ENCODE measurements at places on chromosomes 13 and 19. TPM values are rescaled to one million over a fixed set of nuclear protein-coding genes. Genes with fewer than 3 reads are reported as not detected.
A peak's percentile ranks its signal among the peaks of the same experiment; 100 is the strongest.

Gene OLFM4
- total RNA-seq, result not detected

Gene CGB8
- total RNA-seq, result not detected

Gene TMEM161A
- total RNA-seq, result 58.0 TPM

DNA sequence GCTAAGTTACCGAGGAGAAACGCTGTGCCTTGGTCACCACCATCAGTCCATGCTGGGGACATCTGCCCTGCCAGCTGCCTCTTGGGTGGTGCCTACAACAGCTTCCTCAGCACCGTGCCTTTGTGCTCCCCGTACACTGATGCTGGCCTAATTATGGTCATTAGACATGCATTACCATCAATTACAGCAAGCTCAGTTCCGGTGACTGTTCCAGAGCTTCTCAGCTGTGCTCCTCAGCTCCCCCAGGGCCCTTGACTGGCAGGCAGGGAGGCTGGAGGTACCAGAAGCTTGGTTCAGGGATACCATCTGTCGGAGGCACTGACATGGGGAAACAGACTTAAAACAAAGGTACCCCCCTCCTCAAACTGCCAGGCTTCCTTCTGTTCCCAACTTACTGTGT, 40.2 kb downstream of the CILP2 start:
- no peak for DNase-seq

DNA sequence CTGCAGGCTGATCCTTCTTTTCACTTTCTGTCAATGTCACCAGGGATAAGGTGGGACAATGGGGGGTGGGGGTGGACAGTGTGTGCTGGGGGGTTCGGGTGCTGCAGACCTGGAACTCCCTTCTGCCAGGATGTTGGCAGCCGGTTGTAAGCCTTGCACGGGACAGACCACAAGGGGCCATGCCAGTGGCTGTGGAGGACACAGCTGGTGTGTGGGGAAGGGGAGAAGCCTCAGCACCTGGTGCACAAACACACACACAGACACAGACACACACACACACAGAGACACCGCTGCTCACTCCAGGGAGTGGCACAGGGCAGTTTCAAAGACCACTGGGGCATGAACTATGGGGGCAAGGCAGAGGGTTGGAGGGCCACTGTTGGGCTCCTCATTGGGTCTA, 3.6 kb downstream of the F2RL3 start:
- no peak for DNase-seq

GRCh38 chr19:8004723-8005513, 523 bp downstream of the ELAVL1 start:
- no peak for DNase-seq

- DNase-seq, result no peak
Measured at GRCh38 chr13:89822467-89822866, 1525.0 kb upstream of the MIR17HG start.

DNA sequence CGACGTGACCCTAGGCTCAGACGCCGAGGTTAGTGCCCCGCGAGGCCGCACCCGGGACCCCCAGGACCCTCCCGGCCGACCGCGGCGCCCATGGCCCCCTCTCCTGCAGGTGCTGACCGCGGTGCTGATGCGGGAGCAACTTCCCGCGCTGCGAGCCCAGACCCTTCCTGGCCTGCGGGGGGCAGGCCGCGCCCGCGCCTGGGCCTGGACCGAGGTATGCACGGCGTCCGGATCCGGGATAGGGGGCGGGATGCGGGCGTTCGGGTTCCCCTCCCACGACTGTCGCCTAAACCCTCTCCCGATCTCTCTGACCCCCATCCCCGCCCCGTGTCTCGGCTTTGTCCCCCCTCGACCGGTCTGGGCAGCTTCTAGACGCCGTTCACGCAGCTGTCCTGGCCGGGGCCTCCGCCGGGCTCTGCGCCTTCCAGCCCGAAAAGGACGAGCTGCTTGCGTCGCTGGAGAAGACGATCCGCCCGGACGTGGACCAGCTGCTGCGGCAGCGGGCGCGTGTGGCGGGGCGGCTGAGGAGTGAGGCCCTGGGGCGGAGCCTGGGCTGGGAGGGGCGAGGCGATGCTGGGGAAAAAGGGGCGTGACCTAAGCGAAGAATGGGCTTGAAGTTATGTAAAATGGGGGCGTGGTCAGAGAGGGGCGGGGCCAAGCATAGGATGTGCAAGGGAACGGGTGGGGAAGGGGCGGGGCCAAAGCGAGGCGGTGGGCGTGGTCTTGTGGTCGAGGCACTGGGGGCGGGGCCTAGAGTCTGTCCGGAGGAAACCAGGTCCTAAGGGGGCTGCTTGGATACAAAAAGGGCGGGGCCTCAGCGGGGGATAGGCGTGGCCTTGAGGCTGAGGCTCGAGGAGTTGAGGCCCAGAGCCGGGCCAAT, 16.0 kb upstream of the COLGALT1 start:
- DNase-seq, result peak; percentile 94

DNA sequence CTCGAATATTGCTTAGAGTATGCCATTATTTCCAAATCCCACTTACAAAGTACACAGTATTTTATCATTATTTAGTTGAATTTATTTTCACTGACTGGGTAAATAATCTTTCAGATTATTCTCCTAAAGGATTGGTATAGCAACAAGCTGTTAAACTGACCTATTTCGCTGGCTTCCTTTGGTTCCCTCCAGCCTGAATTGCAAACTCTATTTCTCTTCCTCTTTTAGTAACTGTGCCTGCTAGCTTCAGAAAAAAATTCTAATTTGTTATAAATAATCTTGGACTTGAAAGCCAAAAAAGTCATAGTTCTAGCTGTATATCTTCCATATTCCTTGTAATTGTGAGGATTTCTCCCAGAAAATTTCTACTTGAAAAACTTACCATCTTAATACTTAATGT, 15.0 kb upstream of the CCNA1 start:
- DNase-seq, result no peak

DNA sequence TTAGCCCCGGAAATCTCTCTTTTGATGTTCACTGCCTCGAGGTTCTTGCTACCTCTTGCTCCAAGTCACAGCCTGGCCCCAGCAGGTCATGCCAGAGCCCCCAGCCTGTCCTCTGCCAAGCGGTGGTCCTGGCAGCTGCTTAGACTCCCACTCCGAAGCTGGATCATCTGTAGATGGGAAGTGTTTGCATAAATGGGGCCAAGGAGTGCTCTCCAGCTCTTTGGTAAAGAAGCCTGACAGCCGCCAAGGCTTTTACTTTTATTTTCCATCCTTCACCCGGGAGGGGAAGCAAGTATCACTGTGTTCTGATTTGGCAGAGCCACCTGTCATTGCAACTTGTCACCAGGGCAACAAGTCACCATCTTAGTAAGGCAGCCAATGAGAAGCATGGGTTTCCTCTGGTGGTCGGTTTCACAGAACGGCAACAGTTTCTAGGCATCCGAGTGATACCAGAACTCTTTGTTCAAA, 10.6 kb upstream of the RETN start:
- DNase-seq, result no peak

DNA sequence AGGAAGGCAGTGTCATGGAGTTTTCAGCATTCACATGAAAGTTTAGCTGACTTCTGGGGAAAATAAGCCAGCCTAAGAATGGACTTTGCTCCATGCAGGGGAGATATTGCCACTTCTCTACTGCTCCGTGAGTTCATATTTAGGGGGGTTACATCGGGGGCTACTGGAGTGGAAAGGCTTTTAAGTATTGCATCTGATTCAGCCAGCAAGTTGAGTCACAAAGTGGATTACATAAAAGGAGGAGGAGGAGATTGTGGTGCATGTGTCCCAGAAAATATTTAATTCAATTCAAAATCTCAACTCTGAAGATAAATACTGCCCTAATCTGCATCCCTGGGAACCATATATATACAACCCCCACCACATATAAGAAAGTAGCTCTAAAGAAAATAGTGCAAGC, 617.2 kb downstream of the DCT start:
- no peak for DNase-seq

Gene RXFP2
- total RNA-seq, result not detected

- DNase-seq, result no peak
Measured at GRCh38 chr13:113943821-113944565, 29.9 kb downstream of the C13orf46 start.

Gene KCNJ14
- total RNA-seq, result not detected

Gene URAD
- total RNA-seq, result not detected

GRCh38 chr19:54792814-54793213, 10.6 kb upstream of the KIR2DL4 start:
- no peak for DNase-seq

Gene C19orf38
- not detected for total RNA-seq

DNA sequence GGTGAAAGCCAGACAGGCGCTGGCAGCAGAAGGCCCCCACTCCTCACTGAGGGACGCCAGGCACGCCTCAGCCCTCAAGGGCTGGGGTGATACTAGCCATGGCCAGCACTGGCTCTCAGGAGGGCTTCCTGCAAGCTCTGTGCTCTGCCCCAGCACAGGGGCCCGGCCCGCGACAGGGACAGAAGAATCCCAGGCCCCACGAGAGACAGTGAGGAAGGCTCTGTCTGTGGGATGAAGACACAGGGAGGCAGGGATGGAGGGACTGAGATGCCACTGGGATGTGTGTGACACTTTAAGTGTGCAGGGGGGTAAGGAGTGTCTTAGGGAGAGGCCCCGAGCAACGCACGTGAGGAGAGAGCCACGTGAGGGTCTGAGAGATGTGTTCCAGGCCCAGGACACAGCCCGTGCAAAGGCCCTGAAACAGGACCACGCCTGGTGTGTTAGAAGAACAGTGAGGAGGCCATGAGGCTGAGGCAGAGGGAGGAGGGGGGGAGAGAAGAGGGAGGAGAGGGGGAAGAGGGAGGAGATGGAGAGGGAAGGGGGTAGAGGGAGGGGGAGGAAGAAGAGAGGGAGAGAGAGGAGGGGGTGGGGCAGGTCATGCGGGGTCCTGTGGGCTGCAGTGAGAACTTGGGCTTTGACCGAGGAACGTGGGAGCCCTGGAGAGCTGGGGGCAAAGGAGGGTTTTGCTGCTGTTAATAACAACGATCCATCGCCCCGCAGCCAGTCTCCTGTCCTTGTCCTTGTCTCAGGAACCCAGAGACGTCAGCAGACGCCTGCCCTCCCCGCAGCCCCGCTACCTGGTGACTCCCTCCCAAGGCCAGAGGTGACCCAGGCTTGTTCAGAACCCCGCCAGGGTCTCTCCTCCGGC, 7.2 kb downstream of the RPL36 start:
- no peak for DNase-seq

DNA sequence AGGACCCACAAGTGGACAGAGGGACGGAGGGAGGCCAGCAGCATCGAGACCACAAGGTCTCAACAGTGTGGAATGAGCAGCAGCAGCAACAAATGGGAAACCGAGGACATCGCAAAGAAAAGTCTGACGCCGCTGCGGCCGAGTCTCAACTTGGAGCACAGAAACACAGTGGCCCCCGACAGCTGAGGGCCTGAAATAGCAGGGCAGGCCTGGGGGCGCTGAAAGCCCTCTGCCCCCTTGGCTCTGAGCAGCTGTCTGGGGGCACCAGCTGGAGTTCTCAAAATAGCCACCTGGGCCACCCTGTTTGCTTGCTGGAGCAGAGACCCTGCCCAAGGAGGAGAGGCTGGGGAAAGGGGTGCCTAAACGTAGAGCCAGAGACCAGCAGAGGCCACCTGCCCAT, 5.9 kb upstream of the ISYNA1 start:
- no peak for DNase-seq

GRCh38 chr13:40776232-40776631, 5.2 kb upstream of the MRPS31 start:
- no peak for DNase-seq

GRCh38 chr13:40127476-40127875, 472.0 kb downstream of the COG6 start:
- DNase-seq, result no peak

All from G401 (cell line).